ENCODE measurements at places on chromosomes 12 and 14. TPM values are rescaled to one million over a fixed set of nuclear protein-coding genes. Genes with fewer than 3 reads are reported as not detected.
A peak's percentile ranks its signal among the peaks of the same experiment; 100 is the strongest.

LRRC9 gene
- not detected for total RNA-seq

TAS2R30 gene
- 1.3 TPM for total RNA-seq

CACNB3 gene
- 40.5 TPM for total RNA-seq

MYRFL gene
- 0.20 TPM for total RNA-seq

DNA sequence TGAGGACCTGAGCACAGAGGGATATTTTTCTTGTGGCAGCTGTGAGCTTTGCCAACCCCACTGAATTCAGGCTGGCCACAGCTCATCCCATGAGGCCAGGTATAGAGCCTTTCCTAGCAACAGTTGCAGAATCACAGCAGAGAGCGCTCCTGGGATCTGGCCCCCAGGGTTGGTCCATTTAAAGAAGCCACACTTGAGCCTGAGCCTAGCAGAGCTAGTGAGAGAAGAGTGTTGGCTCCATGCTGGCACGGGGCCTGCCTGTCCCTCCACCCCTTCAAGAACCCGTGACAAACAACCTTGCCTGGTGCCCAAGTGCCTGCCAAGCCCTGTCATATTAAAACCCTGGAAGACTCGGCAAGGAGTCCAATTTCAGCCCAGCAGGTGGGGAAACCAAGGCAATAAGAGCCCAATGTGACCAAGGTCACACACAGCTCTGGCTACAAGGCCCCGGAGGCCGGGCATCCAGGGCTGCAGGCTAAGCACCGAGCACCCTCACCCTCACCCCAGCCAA, 91.6 kb downstream of the LRRC74A start:
- H3K4me3 ChIP-seq: no peak overlapping the region
- DNase-seq: no peak
- peaks cover 54% of the 10 kb centered on the region for H3K4me1 ChIP-seq
- H3K27me3 ChIP-seq: no peaks in the 10 kb centered on the region
- H3K36me3 ChIP-seq: no peaks in the 10 kb centered on the region

GRCh38 chr14:51201890-51202289, 38.2 kb upstream of the TMX1 start:
- H3K4me3 ChIP-seq: no peak overlapping the region
- H3K4me1 ChIP-seq: no peaks in the 10 kb centered on the region
- no peaks in the 10 kb centered on the region for H3K36me3 ChIP-seq
- peaks cover 9% of the 10 kb centered on the region for H3K27me3 ChIP-seq
- no peak overlapping the region for H3K27ac ChIP-seq

GRCh38 chr12:66361703-66362102, 59.4 kb downstream of the HELB start:
- H3K36me3 ChIP-seq: no peaks in the 10 kb centered on the region
- DNase-seq: no peak
- H3K27ac ChIP-seq: no peak overlapping the region
- no peaks in the 10 kb centered on the region for H3K27me3 ChIP-seq
- H3K4me1 ChIP-seq: no peaks in the 10 kb centered on the region

DNA sequence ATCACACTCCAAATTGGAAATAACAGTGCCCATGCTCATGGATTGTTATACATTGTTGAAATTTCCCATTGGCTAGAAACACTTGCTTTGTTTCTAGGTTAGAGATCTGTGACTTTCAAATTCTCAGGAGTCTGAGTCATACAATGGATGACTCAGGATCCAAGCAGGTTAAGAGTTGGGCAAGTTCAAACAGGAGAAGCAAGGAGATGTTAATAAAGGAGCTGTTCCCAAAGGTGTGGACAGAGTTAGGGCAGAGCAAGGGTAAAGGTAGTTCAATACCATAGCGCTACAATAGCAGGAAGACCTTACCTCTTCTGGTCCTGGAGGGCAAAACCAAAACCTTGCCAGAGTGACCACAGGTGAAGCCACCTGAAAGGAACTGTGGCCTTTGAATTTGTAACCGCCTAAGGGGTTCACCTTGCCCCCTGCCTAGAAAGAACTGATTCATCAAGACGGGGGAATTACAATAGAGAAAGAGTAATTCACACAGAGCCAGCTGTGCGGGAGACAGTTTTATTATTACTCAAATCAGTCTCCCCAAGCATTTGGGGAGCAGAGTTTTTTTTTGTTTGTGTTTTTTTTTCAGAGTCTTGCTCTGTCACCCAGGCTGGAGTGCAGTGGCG, 4.2 kb upstream of the AMN1 start:
- H3K36me3 ChIP-seq: no peaks in the 10 kb centered on the region
- H3K27ac ChIP-seq: peak overlapping the region; percentile 88
- no peaks in the 10 kb centered on the region for H3K27me3 ChIP-seq
- H3K4me3 ChIP-seq: no peak overlapping the region

- H3K27me3 ChIP-seq: peaks cover 30% of the 10 kb centered on the region
- no peaks in the 10 kb centered on the region for H3K36me3 ChIP-seq
- peak overlapping the region; percentile 39 for H3K4me3 ChIP-seq
- peaks cover 6% of the 10 kb centered on the region for H3K4me1 ChIP-seq
Measured at GRCh38 chr12:13980538-13981295, 685 bp downstream of the GRIN2B start.

DNA sequence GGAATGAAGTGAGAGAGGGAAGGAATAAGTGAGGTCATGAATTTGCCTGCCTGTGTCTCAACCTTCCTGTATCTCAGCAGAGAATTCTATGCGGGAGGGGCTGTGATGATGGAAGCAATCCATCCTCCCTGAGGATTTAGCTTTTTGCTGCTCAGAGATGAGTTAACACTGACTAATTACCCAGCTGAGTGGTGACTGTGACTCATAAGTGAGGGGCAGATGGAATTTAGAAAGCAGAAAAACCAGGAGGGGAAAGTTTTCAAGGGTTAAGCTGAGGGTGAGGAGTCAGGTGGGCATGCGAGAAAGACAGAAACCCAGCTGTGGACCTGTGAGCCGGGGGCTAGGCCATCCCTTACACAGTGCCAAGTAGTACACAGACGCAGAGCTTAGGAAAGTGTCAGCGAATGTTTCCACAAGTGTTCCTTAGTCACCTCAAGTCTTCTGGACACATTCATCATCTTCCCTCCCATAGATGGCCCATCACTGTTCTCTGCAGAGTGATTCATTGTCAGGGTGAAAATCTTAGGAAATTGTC, 277.9 kb downstream of the IPO8 start:
- no peaks in the 10 kb centered on the region for H3K27me3 ChIP-seq
- H3K4me3 ChIP-seq: no peak overlapping the region
- peaks cover 25% of the 10 kb centered on the region for H3K4me1 ChIP-seq
- H3K27ac ChIP-seq: peak overlapping the region; percentile 83
- DNase-seq: peak; percentile 98

- no peaks in the 10 kb centered on the region for H3K4me1 ChIP-seq
- no peaks in the 10 kb centered on the region for H3K36me3 ChIP-seq
- no peak for DNase-seq
- H3K4me3 ChIP-seq: no peak overlapping the region
- no peaks in the 10 kb centered on the region for H3K27me3 ChIP-seq
Measured at GRCh38 chr12:18731156-18731555, 6.7 kb downstream of the PLCZ1 start.

DNA sequence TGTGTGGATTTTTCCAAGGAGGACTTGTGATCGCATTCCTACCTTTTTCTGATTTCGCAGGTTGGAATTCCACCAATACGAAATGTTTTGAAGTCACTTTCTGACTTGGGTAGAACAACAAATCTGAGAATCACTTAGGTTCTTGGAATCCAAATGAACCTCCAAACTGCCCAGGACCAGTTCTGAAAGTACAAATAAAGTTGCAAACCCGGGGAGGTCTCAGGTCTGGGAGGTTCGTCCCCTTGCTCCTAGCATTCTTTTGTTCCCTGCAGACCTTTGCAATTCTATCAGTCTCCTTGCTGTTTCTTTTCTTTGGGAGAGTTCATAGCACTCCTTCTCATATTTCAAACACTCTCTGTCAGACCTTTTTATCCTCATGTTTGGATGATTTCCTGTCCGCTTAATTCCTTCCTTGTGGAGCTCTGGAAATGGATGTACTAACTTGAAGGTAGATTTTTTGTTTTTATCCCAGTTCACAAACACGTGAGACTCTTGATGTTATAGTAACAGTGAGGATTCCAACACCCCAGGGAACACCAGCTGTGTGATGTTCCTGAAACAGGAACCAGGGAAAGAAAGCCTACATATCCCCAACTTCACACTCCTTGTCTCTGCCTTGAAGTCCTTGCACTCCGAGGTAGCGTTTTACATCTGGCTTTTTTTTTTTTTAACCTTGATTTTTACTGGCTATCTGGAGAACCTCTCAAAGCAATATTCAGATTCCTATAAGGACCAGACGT, 70.6 kb downstream of the TMEM132C start:
- no peak overlapping the region for H3K4me3 ChIP-seq
- no peak overlapping the region for H3K27ac ChIP-seq
- no peak for DNase-seq
- H3K36me3 ChIP-seq: no peaks in the 10 kb centered on the region
- no peaks in the 10 kb centered on the region for H3K4me1 ChIP-seq

DNA sequence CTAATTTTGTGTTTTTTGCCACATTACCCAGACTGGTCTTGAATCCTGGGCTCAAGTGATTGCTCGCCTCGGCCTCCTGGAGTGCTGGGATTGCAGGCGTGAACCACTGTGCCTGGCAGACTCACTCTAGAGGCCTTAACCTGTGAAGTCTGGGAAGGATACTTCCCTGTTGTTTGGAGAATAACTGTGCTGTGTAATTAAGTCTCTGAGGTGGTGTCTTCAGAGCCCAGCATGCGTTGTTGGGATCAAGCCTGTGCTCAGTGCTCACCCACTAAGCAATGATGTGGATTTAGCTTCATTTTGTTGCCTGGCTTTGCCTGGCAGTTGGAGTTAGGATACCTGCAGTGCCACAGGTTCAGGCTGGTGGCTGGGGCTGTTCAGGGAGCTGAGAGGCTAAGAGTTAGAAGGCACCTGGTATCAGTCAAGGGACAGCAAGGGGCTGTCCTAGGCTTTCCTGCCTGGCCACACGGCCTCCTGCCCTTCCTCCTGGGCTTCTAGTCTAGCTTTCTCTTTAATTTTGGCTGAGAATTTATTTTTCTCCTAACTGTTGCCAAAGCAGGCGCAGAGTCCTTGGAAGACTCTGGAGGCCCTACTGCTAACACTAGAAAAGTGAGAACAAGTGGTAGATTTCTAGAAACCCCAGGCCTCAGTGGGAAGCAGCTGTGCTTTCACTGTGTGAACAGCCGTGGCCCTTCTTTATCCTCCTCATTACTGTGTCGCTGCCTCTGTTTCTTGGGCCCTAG, 38.5 kb downstream of the EP400 start:
- H3K36me3 ChIP-seq: peaks cover 14% of the 10 kb centered on the region
- no peak overlapping the region for H3K4me3 ChIP-seq
- no peaks in the 10 kb centered on the region for H3K27me3 ChIP-seq
- no peak for DNase-seq

DNA sequence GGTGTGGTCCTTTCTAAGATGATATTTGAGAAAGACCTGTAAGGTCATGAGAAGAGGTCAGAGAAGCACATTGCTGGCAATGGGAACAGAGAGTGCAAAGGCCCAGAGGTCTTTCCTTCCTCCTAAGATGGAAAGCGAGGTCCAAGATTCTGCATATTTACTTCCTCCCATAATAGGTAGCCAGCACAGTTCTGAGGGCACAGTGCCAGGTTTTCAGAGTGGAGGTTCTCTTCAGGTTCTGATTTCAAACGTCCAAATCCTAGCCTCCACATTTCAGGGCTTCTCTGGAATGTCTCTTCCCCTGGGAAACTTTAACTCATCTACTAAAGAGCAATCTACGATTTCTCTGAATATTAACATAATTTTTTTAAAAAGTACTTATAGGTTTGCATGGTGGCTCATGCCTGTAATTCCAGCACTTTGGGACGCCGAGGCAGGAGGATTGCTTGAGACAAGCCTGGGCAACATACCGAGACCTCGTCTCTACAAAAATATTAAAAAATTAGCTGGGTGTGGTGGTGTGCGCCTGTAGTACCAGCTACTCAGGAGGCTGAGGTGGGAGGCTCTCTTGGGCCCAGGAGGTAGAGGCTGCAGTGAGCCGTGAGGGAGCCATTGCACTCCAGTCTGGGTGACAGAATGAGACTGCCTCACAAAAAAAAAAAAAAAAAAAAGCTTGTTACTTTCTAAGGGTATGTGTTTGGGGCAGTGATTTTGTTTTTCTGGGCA, 526 bp upstream of the MRPL42 start:
- H3K27me3 ChIP-seq: no peaks in the 10 kb centered on the region
- H3K27ac ChIP-seq: no peak overlapping the region

All from astrocyte (in vitro differentiated cells and primary cell).